SHP77 (cell line): ENCODE measurements at places on chromosomes 7 and 10.

- no peak for DNase-seq
These were observed 34.0 kb upstream of the EBLN1 start for GRCh38 chr10:22251751-22252223.

GRCh38 chr10:79383974-79384606 is 36.8 kb downstream of the PPIF start:
- no peak for DNase-seq

GRCh38 chr10:110007161-110007700 is 553 bp upstream of the ADD3 start:
- no peak for DNase-seq

GRCh38 chr7:77747178-77747577 is 50.9 kb downstream of the RSBN1L start:
- no peak for DNase-seq

GRCh38 chr10:129344731-129345355 is 122.2 kb upstream of the MGMT start:
- no peak for DNase-seq
